Hematopoietic multipotent progenitor cell treated with erythropoietin and hydrocortisone succinate and interleukin-3 and kit ligand, for 15 days (in vitro differentiated cells): ENCODE measurements at places on chromosomes 4 and X.

GRCh38 chr4:173519111-173520101 is 10.6 kb downstream of the HAND2 start:
- DNase-seq, result no peak

GRCh38 chr4:98245226-98245625 is 16.0 kb upstream of the RAP1GDS1 start:
- DNase-seq, result no peak

DNA sequence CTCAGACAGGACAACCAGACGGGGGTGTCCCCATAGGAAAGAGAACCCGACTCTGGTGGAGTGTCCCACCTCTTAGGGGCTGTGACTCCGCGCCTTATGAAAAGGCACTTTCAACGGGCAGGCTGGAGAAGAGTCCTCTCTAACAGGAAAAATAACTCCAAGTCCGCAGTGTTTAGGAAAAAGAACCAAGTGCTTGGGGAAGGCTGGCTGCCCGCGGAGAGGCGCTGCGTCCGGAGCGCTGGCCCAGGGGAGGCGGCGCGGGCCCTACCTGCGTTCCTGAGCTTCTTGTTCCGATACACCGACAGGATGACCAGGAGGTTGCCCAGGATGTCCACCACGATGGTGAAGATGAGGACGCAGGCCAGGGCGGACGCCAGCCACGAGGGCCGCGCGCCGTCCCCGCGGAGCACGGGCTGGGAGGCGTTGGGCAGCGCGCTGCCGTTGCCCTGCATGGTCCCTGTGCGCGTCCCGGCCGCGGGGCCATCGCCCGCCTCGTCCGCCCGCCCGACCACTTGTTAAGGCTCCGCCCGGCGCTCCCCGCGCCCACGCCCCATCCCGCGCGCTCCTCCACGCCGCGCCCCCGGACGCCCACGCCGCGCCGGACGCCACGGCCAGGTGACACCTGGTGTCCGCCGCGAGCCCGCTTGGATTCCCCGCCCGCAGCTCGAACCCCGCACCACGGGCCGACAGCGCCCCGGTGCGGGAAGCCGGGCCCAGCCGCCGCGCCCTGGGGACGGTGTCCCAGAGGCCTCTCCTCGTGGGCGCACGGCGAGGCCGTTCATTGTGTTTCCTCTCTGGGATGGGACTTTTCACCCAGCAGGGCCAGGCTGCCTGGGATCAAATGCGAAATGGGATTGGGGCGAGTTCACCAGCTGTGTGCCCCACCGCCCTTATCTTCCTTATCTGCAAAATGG is at the start of gene MTNR1A:
TSS of gene MTNR1A (minus strand) at position 654 of the 914 bp plus-strand sequence. CDS start at position 452, 202 bp downstream.
- DNase-seq, result no peak

GRCh38 chr4:88858752-88859151 is 161.1 kb upstream of the NAP1L5 start:
- DNase-seq, result no peak

DNA sequence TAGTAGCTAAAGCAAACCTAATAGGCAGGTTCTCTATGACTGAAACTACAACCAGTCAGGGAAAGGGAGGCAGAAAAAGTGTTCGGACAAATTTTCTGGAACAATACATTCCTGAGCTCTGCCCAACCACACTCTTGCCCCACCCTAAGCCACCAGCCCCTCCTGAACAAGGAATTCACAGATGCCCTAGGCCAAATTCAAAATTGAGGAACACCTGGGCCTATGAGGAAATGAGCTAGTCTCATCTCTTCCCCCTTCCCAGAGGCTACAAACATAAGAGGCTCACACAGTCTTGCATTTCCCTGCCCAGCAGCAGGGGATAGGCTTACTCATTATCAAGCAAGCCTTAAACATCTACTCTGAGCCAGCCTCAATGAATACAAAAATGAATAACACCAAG is 284.7 kb downstream of the ZNF674 start:
- DNase-seq, result no peak
